ENCODE measurements at places on chromosomes 13 and 19.

GRCh38 chr13:113182046-113182445 lies 23.6 kb downstream of the PROZ start:
- no peak for DNase-seq

DNA sequence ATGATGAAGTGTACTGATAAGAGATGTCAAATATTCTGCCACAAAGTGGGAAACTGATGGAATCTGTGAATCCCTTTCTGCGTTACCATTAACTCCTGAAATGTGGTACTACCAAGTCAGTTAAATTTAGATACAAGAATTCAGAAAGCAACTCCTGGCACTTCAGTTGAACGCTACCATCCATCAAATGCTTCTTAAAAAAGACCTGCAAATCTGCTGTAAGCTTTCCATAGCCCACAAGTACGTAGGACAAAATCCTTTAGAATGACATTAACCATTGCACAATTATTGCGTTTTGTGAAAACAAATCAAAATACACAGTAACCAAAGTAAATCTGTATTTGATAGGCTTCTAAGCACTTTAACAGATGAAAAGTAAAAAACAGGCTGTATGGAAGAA lies 5.4 kb downstream of the SMAD9 start:
- DNase-seq, result no peak

- DNase-seq, result no peak
Measured at GRCh38 chr19:42325896-42326771, 699 bp downstream of the MEGF8 start.

DNA sequence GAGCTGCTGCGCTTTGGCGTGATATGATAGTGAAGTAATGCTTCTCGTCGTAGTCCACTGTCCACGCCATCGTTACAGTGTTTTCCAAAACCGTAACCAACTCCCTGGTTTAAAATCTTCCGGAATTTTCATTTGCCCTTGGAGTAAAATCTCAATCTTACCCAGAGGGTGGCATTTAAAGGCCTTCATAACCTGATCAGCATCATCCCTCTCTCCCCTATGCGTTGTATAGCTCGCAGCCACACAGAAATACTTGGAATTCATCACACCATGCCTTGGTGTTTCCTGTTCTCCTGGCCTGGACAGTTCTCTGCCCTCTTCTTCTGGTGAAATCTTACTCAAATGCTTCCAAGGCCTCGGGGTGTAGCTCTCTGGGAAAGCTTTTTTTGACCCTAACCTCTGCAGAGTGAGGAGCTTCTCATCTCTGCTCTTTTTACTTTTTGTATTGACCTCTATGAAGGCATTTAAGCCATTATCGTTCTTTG lies 839 bp downstream of the MPHOSPH8 start:
- peak; percentile 39 for DNase-seq

DNA sequence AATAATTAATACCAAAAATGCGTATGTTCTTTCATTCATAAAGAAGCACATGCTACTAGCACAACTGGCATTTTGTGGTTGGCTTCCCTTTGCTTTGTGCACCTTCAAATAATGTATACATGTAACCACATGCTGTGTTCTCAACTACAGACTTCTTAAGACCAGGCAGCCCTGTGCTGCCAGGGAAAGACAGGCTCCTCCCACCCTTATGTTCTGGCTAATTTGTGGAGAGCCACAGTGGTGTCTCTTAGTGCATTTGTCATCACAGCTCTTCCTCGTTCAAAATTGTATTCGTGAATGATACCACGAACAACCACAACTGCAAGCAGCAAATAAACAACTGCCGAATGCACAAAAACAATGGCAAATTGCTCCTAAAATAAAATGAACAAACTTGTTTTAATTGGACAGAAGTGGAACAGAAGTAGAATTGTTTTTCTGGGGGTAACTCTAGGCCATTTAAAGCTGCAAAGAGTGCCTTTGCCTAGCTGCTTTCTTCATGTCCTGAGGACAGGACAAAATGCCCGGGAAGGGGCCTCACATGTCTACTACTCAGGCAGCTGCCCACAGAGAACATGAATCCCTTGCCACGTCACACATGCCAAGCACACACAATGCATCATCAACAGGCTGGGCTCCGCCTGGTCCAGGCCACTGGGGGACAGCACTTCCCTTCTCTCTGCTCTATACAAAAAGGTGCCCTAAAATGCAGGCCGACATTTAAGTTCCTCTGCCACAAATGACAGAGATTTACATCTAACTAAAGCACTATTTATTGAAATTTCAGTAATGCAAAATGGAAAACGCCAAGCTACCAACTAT lies 21.7 kb downstream of the IRS2 start:
- peak; percentile 43 for DNase-seq

- no peak for DNase-seq
Measured at GRCh38 chr13:101726681-101727080, 274.2 kb downstream of the ITGBL1 start.

DNA sequence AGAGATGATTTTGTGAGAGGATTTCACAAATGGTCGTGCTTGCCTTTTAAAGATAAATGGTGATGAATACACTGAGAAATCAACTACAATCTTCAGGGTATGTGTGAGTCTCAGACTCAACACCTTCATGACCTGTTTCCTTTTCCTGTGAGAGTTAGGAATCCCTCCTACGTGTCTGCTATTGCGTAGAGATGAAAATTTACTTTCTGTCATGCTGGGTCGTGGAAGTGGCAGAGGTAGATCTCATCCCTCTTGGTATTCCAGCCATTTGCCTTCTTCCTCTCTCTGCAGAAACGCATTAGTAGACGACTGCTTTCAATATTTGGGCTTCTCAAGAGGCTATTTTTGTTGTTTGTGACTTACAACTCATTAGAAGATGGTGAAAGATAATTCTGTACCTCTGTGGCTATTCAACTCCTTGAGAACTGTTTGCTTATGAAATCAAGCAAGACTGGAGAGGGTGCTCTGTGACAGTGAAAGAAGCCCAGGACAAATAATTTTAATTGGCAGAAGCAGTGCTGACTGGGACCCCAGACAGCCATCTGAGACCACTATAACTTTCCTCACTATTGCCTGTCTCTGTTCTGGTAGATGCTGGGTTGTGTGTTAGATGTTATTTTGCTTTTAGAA lies 233.1 kb downstream of the LACC1 start:
- DNase-seq, result no peak

GRCh38 chr13:31476753-31477152 lies 262.6 kb upstream of the RXFP2 start:
- no peak for DNase-seq
